Karpas-422 (cell line): ENCODE measurements at places on chromosomes 5 and 9. TPM values are rescaled to one million over a fixed set of nuclear protein-coding genes. Genes with fewer than 3 reads are reported as not detected.

SPINK6 gene
- not detected in 2 replicates for total RNA-seq

CDH18 gene
- not detected in 2 replicates for total RNA-seq

QSOX2 gene
- 11.3 and 18.9 TPM in 2 replicates for total RNA-seq

IER5L gene
- 0.48 and 2.3 TPM in 2 replicates for total RNA-seq

LHX3 gene
- not detected in 2 replicates for total RNA-seq

ZNF484 gene
- 9.5 and 17.3 TPM in 2 replicates for total RNA-seq

LCN9 gene
- total RNA-seq, result not detected in 2 replicates

MELK gene
- 16.0 and 22.2 TPM in 2 replicates for total RNA-seq

- H3K27ac ChIP-seq, result no peak overlapping the region
- no peaks in the 10 kb centered on the region for H3K36me3 ChIP-seq
- H3K4me3 ChIP-seq, result no peak overlapping the region
- H3K4me1 ChIP-seq, result no peaks in the 10 kb centered on the region
- DNase-seq, result no peak
Observed at GRCh38 chr9:109289931-109290330, 30.9 kb downstream of the EPB41L4B start.

DNA sequence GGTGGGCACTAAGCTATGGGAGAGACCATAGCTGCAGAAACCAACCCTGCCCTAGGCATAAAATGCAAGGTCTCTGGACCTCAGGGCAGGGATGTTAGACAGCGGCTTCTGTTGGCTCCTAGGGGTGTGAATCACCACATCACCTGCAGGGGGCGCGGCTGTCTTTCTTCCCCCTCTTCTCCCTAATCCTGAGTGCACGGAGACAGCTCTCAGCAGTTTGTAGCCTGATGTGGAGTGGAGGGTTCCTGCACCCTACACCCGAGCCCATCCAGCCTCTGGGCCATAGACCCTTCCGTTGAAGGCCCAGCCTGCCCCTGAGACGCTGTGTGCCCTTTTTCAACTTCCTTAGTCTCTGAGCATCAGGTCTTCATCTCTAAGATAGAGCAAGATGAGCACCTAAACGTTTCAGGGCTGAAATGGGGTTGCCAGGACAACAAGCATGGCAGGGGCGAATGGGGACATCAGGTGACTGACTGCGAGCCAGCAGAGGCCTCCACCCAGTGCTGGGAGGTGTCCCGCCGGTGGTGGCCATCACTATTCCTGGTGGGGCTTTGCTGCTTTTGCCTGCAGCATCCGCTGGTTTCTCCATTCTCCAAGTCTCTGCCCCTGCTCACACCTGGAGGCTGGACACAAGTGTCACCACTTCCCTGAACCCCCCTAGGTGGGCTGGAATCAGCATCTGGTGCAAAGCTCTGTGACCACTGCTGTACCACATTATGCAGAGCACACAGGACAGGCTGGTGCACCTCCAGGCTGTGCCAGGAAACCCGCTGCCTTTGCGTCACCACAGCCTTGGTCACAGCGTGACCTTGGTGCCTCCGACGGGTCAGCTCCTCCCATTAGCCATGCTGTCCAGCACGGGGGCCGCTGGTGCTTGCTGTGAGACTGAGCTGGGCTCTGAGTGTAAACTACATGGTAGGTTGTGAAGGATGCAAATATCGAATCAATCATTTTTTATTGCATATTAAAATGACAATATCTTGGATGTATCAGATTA, 2.5 kb upstream of the SEC16A start:
- no peak overlapping the region for H3K27ac ChIP-seq
- no peaks in the 10 kb centered on the region for H3K27me3 ChIP-seq
- H3K36me3 ChIP-seq, result no peaks in the 10 kb centered on the region
- peaks cover 23% of the 10 kb centered on the region for H3K4me1 ChIP-seq
- DNase-seq, result peak; percentile 92

GRCh38 chr5:111367115-111367514, 142.9 kb downstream of the CAMK4 start:
- no peak overlapping the region for H3K27ac ChIP-seq
- no peak for DNase-seq
- no peak overlapping the region for H3K4me3 ChIP-seq
- no peaks in the 10 kb centered on the region for H3K36me3 ChIP-seq

DNA sequence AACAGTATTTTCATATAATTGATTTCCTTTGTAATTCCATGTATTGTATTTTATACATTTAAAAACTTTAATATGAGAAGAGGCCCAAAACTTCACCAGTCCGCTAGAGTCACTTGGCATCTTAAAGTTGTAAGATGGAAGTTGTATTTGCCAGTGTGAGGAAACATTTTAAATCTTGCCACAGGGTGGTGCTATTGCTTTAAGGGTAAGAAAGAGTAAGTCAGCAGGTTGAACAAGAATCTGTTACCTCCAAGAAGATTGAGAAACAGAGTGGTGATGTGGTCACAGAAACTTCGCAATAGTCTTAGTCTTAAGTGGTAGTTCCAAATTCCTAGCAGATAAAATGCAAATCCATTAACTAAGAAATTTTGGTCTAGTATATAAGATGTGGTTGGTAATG, 39.8 kb upstream of the RANBP6 start:
- peaks cover 38% of the 10 kb centered on the region for H3K4me1 ChIP-seq
- no peaks in the 10 kb centered on the region for H3K36me3 ChIP-seq
- no peak overlapping the region for H3K4me3 ChIP-seq
- H3K27me3 ChIP-seq, result no peaks in the 10 kb centered on the region
- H3K27ac ChIP-seq, result no peak overlapping the region

GRCh38 chr9:107700847-107701246, 211.3 kb upstream of the KLF4 start:
- no peaks in the 10 kb centered on the region for H3K36me3 ChIP-seq
- H3K4me1 ChIP-seq, result no peaks in the 10 kb centered on the region
- no peak overlapping the region for H3K4me3 ChIP-seq
- no peak for DNase-seq
- H3K27ac ChIP-seq, result no peak overlapping the region
- H3K27me3 ChIP-seq, result no peaks in the 10 kb centered on the region

- H3K4me1 ChIP-seq, result no peaks in the 10 kb centered on the region
- H3K27me3 ChIP-seq, result no peaks in the 10 kb centered on the region
- no peak overlapping the region for H3K4me3 ChIP-seq
Observed at GRCh38 chr9:84442712-84443111, 102.2 kb upstream of the SLC28A3 start.

DNA sequence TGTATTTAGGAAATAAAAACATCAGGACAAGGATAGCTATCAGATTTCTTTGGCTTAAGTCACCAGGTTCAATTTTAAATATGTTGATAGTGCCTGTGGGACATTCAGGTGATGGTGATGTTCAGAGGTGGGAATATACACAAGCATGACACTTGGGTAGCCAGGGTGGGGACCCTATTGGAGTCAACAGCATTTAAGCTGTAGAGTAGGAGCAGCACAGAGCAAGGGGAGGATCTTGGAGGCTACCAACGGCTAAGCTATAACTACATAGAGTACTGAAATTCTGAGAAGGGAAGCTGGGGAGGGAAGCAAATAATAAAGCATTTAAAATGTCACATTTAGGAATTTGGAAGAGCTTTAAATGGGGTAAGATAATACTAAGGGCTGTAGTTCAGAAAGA, 177.7 kb downstream of the CPLANE1 start:
- no peak overlapping the region for H3K4me3 ChIP-seq
- no peak for DNase-seq
- H3K27me3 ChIP-seq, result no peaks in the 10 kb centered on the region
- H3K4me1 ChIP-seq, result no peaks in the 10 kb centered on the region
- H3K36me3 ChIP-seq, result no peaks in the 10 kb centered on the region

DNA sequence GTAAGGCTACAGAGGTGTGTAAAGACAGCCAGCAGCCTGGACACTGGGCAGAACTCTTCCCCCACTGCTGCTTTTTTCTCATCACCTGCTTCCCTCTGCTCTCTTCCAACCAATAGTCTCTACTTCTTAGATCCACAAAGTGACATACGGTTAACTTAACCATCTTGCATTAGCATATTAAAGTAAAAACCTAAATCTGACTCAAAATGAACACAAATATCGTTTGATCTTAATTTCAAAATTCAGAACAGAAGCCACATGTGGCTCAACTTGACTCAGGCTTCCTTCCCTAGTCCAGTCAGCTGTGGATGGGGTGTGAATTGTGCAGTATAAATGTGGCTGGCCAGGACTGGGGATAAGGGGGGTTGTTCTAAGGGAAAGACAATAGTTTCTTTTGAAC, 114.3 kb downstream of the STARD4 start:
- no peak for DNase-seq
- H3K4me3 ChIP-seq, result no peak overlapping the region
- no peaks in the 10 kb centered on the region for H3K27me3 ChIP-seq
- H3K27ac ChIP-seq, result no peak overlapping the region
- no peaks in the 10 kb centered on the region for H3K36me3 ChIP-seq

GRCh38 chr5:141654298-141654697, 3.1 kb upstream of the FCHSD1 start:
- H3K36me3 ChIP-seq, result no peaks in the 10 kb centered on the region
- H3K4me3 ChIP-seq, result no peak overlapping the region
- DNase-seq, result no peak
- peaks cover 5% of the 10 kb centered on the region for H3K4me1 ChIP-seq
- H3K27me3 ChIP-seq, result no peaks in the 10 kb centered on the region

- no peak overlapping the region for H3K27ac ChIP-seq
- H3K27me3 ChIP-seq, result no peaks in the 10 kb centered on the region
- no peaks in the 10 kb centered on the region for H3K4me1 ChIP-seq
- no peak overlapping the region for H3K4me3 ChIP-seq
- DNase-seq, result no peak
- H3K36me3 ChIP-seq, result no peaks in the 10 kb centered on the region
Observed at GRCh38 chr5:105392710-105393149, 1830.1 kb upstream of the NUDT12 start.

GRCh38 chr9:115531410-115532125, 413.6 kb upstream of the TNC start:
- no peaks in the 10 kb centered on the region for H3K4me1 ChIP-seq
- H3K36me3 ChIP-seq, result no peaks in the 10 kb centered on the region
- no peak overlapping the region for H3K4me3 ChIP-seq
- H3K27me3 ChIP-seq, result no peaks in the 10 kb centered on the region
- no peak for DNase-seq
- H3K27ac ChIP-seq, result no peak overlapping the region

DNA sequence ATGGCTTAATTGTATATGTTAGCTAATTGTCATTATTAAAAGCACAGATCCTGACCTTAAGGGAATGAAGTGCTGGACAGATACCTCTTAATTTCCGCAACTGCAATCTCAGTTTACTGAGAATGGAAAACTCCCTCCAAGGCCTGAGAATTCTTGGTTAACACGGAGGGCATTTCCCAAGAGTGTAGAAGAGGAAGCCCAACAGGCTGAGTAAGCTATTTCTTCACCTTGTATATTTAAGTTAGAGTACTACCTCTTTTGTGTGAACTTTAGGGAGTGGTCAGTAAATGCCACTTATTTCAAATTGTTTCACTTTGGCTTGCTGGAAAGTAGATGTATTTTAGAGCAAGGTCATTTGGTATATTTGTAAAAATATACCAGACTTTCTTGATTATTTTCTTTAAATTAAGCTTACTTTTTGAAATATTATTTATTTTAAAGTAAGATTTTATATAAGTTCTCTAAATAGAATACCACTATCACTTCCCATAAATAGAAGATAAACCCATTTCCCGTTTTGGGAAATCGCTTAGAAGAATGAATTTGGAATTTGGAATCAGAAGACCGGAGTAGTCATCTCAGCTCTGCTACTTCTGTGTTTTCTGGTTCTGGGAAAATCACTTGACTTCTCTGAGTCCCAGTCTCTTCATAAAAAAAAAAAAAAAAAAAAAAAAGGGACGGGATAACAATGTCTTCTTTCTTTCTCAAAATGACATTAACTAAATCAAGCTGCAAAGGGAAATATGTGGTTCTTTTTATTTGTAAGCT, 26.0 kb upstream of the C9orf72 start:
- no peaks in the 10 kb centered on the region for H3K36me3 ChIP-seq
- no peak overlapping the region for H3K4me3 ChIP-seq
- H3K4me1 ChIP-seq, result no peaks in the 10 kb centered on the region

DNA sequence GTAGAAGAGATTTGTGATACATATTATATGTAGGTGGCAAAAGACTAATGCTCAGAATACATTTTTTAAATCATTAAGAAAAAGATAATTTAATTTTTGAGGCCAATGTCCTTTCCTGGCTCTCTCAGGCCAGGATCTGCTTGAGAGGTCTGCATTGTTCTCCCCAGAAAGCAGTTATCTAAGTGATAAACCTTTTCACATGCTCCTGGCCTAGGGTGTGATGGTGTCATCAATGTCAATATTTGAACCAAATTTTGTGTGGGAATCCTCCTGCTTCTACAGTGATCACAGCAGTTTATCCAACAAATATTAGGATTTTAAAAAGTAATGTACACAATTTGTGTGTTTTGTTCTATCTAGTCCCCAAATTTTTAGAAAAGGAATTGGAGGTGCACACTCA, 166.6 kb downstream of the DIRAS2 start:
- no peak for DNase-seq
- no peaks in the 10 kb centered on the region for H3K27me3 ChIP-seq
- H3K4me1 ChIP-seq, result no peaks in the 10 kb centered on the region
- no peak overlapping the region for H3K27ac ChIP-seq
- H3K36me3 ChIP-seq, result no peaks in the 10 kb centered on the region
- no peak overlapping the region for H3K4me3 ChIP-seq

GRCh38 chr5:160727296-160727997, 124.6 kb downstream of the ATP10B start:
- H3K27ac ChIP-seq, result no peak overlapping the region
- H3K4me3 ChIP-seq, result no peak overlapping the region
- no peaks in the 10 kb centered on the region for H3K36me3 ChIP-seq

DNA sequence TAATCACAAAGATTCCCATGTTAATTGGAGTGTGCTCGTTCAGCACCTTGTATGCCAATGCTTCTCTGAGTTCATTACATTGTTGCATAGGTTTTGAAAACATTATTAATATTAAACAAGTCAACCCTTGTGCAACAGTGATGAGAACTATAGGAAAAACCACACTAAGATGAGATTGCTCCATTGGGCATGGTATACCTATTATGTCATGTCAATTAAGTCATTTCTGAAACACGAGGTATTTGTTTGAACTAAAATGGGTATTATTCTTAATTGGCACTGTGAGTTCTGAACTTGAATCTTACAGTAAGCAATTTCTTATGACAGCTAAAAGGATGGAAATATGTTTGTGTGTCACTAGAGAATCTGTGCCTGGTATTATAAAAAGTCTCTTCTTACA, 447.7 kb downstream of the EFNA5 start:
- no peaks in the 10 kb centered on the region for H3K36me3 ChIP-seq
- H3K4me1 ChIP-seq, result no peaks in the 10 kb centered on the region
- DNase-seq, result no peak

- no peaks in the 10 kb centered on the region for H3K27me3 ChIP-seq
- H3K4me3 ChIP-seq, result no peak overlapping the region
- H3K36me3 ChIP-seq, result no peaks in the 10 kb centered on the region
- no peak overlapping the region for H3K27ac ChIP-seq
- no peak for DNase-seq
Observed at GRCh38 chr9:17938035-17938655, 359.3 kb downstream of the SH3GL2 start.
